ENCODE measurements at places on chromosomes 4 and X. TPM values are rescaled to one million over a fixed set of nuclear protein-coding genes. Genes with fewer than 3 reads are reported as not detected.

Gene EREG
- 50.5 TPM for total RNA-seq

Gene CSN1S1
- total RNA-seq = not detected

Gene CITED1
- 1.3 TPM for total RNA-seq

Gene EMCN
- not detected for total RNA-seq

Gene PAK3
- not detected for total RNA-seq

Gene ADAM29
- not detected for total RNA-seq

Gene CCDC120
- 3.6 TPM for total RNA-seq

Gene SETD7
- total RNA-seq = 40.0 TPM
